ENCODE measurements at places on chromosomes 2 and 18. TPM values are rescaled to one million over a fixed set of nuclear protein-coding genes. Genes with fewer than 3 reads are reported as not detected.

The ZBTB7C gene
- 0.12 TPM for total RNA-seq

GRCh38 chr2:56102866-56103265 is 80.9 kb upstream of the CCDC85A start:
- no peak for DNase-seq

DNA sequence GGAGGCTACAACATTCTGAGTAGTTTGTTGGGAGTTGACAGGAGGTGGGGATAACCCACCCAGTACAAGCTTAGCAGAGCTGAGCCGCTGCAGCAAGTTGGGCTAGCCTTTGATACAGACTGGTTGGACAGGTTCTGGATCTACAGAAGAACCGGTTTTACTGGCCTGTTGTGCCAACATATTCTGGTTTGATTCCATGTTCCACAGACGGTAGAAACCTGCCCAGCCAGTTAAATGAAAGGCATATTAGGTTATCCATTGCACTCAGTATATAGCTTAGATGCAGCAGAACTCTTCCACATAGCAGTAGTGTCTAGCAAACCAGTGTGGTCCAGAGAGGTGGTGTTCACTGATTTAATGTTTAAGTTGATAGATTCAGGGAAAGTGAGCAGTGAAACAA is 19.3 kb upstream of the RBBP8 start:
- no peak for DNase-seq

GRCh38 chr2:231388725-231389346 is 6.7 kb upstream of the B3GNT7 start:
- DNase-seq, result no peak

GRCh38 chr2:3433776-3434400 is 54.4 kb downstream of the TRAPPC12 start:
- no peak for DNase-seq

DNA sequence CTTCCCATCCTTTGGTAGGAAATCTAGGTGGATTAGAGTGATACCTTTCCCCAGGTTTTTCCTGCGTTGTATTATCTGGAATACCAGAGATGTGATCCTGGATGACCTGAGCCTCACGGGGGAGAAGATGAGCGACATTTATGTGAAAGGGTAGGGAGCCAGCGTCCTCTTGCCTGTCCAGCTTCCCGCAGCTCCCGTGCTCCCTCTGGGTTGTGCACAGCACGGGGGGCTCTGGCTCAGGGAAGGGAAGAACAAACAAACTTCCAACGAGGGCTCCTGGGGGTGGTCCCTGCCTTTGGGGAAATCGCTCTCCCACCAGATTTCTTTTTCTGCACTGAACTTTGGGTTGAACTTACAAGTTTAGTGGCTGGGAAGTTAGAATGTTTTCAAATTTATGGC is 215.7 kb downstream of the DYSF start:
- DNase-seq, result no peak

All from RPMI7951 (cell line).